ENCODE measurements at places on chromosomes 7 and 10.
A peak's percentile ranks its signal among the peaks of the same experiment; 100 is the strongest.

DNA sequence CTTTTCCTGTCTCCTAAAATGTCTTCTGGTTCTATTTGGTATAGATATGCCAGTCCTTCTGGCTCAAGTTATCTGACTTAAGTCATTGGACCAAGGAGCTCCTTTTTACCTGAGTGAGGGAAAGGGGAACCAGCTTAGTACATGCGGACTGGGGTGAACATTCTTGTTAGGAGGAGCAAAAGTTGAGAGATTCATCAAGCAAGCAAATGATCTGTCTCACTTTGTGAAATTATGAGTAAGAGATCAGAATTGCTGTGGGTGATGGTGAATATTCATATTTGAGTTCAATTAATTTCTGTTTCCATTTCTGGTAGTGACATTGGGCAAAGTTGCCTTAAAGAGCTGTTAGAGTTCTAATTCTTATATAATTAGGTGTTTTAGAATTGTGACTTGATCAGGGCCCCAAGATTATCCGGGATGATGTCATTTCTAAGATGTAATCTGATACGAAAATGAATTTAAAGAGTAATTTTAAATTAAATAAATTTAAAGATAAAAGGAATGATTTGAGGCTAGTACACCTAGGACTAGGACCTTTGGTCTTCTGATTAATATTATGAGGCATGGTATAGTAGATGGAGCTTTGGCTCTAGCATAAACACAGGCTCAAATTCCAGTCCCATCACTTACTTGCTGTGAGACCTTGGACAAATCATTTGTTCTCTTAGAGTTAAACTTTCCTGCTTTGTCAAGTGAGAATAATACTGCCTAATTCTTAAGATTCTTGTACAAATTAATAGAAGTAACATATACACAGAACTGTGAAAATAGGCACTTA lies 60.4 kb upstream of the STRIP2 start:
- no peak for DNase-seq

DNA sequence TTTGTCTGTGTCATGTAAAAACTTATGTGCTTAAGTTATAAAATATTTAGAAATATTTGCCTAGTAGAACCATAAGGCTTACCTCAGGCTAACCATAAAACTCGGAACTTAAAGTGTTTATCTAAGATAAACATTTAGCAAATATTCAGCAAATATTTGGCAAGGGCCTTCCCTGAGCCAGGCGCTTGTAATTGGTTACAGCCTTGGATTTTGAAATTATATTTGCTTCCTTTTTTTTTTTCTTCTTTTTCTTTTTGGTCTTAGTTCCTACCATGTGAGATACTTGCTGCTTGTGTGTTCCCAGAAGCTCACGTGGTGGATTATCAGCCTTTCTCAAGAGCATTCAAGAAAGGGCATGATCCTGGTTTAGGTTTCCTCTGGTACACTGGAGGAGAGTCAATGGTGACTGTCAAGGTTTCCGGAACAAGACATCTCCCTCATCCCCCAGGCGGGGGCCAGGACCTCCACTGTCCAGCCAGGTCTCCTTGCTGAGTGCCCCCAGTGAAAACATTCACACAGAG lies 5.2 kb upstream of the BRI3 start:
- no peak for DNase-seq

- no peak for DNase-seq
Measured at GRCh38 chr7:106050002-106050745, 61.9 kb downstream of the SYPL1 start.

- DNase-seq, result no peak
Measured at GRCh38 chr7:122674502-122674901, 24.4 kb downstream of the RNF133 start.

GRCh38 chr10:6498771-6499170 lies 81.3 kb downstream of the PRKCQ start:
- peak; percentile 74 for DNase-seq

DNA sequence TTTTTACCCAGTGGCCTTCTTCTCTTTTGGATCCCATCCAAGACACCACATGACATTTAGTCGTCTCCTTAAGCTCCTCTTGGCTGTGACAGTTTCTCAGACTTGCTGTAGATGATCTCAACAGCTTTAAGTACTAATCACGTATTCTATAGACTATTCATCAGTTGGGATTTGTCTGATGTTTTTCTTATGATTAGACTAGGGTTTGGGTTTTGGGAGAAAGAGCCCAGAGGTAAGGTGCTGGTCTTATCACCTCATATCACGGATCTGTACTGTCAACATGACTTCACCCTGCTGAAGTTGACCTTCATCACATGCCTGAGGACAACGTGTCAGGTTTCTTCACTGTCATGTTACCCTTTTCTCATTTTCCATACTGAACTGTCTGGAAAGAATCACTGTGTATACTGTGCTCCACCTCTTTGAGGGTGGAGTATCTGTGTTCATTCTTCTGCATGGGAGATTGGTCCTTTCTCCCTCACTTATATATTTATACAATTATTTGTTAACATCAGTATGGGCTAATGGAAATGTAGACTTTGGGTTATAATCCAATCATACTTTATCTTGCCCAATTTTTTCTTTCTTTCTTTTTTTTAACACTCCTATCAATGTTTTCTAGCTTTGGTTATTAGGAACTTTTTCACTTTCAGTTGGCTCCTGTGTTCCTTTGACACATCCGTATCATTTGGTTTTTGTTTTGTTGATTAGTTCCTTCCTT lies 6.4 kb upstream of the HKDC1 start:
- DNase-seq, result no peak

DNA sequence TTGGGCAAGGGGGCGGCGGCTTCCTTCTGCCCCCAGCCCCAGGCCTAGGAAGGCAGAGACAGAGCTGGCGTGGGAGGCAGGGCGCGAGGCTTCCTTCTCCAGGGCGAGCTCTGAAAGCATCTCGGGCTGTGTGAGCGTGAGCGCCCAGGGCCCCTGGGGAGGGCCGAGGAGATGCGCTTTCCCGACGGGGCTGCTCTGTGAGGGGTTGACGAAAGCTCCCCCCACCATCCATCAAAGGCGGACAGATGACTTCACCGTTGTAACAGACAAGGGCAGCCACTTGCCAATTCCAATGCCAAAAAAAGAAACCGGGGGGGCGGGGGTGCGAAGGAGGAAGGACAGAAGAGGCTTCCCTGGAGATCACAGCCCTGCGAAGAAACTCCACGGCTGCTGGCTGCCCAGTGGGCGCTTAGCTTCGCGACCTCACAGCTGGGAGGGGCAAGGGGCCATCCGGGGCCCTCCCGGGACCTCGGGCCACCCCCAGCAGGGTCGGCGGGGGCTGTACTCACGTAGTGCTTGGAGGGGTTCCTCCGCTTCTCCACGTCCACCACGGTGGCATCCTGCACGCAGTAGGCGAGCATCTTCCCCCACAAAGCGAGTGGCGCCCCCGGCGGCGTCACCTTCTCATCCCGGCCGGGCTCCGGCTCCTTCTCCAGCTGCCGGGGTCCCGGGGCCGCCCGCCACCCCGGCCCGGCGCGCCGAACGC lies 537 bp downstream of the SH3PXD2A start:
- DNase-seq, result no peak

GRCh38 chr10:124626759-124627380 lies 117.3 kb downstream of the FAM53B start:
- peak; percentile 63 for DNase-seq

GRCh38 chr7:38409531-38409930 lies 136.1 kb upstream of the TARP start:
- DNase-seq, result no peak

DNA sequence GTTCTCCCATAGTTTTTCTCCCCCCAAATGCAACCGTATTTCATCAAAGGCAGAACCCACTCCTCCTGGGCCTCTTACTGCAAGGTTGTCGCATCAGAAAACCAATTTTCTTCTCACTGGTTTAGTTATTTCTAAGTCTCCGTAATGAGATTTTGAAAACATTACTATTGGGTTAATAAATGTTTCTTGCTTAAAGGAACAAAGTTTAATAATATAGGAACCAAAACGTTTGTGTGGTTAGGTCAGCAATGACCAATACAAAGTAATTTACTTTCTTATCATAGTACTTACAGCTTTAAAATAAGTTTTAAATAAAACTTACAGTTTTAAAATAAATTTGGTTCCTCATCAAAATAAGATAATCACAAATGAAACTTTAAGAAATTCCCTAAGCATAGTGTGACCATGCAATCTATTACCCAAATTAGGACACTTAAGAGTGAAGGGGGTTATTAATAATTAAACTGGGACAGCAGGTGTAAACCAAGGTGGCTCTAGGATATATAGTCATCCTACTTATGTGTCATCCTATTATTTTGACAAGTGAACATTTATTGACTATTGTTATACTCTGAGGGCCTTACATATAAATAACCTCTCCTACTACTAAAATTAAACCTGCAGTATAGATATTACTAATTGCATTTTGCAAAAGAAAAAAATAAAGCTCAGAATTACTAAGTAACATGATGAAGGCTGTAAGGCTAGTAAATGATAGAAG lies 415.4 kb upstream of the LRRN3 start:
- DNase-seq, result no peak

DNA sequence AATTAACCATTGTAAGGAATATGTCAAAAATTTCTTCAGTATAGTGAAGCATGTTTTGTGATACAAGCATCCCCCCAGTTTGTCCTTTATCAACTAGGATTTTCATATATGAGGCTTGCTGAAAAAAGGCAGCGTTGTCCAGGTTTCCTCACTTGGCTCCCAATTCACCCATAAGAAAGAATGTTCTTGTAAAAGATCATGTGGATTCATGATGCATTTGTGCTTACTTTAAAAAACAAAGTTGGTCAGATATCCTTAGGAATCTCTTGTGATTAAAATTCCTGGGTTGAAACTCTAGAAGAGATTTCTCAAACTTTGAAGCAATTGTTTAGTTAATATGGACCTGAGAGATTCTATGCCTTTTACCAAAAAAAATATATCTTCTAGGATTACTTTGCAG lies 181.8 kb downstream of the KIAA1217 start:
- no peak for DNase-seq

DNA sequence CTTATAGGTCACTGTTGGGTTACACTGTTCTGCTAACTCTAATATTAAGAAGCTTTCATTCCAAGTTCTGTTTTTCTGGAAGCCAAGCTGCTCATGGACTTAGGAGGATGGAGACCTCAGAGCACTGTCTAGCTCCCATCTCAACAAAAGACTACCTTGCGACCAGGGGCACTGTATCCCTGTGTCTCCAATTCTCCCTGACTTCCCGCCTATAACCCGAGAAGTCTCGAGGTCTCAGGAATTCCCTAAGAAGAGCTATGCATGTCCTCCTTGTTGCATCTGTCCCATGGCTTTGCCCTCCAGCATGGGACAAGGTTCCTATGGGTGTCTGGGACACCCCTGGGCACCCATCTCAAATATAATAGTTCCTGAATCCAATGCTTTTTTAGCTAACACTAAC lies 31.2 kb downstream of the BTBD16 start:
- DNase-seq, result no peak

DNA sequence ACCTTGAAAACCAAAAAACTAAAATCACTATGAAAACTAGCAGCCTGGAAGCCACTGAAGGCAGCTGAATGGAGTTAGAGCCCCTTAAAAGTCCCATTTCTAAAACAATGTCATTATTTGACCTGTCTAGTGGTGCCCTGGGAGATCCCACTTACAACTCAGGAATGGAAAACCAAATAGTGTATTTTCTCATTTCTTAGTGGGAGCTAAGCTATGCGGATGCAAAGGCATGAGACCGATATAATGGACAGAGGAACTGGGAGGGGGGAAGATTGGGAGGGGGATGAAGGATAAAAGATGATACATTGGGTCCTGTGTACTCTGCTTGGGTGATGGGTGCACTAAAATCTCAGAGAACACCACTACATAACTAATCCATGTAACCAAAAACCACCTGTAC lies 9.8 kb upstream of the GIMAP2 start:
- DNase-seq, result no peak

DNA sequence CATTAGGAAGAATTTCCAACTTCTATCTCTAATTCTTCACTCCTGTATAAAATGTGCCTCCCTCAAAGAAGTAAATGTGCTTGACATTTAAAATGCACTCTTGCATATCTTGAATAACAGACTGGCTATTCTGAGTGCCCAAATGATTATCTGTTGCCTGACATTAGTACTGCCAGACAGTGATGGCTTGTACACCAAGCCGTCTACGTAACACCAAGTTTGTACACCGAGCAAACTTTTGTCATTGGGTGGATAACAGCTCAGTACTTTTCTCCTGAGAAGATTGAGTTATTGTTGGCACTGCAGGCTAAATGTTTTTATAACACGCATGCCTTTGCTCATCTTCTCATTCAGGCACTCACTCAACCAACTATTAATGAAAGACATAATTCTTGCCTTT lies 137.2 kb downstream of the DOCK4 start:
- no peak for DNase-seq

DNA sequence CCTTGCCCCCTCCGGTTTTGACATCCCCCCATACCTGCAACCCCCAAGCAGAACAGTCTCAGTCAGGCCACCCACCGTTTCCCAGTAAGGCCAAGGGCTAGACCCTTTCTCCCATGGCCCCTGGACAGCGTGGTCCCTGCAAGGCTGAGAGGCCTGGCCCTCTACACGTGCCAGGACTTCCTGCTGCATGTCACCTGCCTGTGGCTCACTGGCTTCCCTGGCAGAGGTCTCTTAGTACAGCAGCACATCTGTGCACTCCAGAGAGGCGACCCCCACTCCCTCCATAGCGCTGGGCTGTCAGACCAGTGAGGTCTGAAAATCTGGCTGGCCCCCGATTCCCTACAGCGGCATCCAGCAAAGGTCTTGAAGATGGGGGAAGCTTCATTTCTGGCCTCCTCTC lies 26.4 kb upstream of the JAKMIP3 start:
- DNase-seq, result no peak

- DNase-seq, result no peak
Measured at GRCh38 chr7:109873296-109873695, 1217.6 kb upstream of the LRRN3 start.

- no peak for DNase-seq
Measured at GRCh38 chr10:3135006-3135405, 37.6 kb downstream of the PITRM1 start.

DNA sequence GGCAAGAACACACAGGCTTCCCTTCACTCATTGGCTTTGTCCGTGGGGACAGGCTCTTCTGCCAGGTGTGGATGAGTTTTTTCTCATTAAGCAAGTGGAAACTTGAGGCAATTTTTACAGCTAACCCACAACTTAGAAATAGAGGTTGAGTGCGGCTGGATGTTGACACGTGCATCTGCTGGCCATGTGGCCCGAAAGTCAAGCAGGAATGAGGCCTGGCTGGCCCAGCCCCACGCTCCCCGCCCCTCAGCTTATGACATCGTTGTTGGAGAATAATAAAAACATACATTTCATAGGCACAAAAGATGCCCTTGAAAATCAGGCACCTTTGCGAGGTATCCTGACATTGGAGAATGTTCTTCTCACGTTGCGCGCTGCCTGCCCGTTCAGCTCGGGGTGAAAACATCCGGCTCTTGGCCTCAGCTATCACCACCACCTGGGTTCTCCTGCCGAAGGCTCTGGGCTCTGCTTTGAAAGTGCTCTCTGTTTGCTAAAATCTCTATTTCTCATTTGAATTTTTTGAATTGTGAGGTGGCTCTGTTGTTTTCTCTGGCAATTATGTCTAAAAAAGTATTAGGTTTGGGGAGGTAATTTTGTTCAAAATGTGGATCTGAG lies 310.7 kb downstream of the WDR37 start:
- DNase-seq, result no peak

- no peak for DNase-seq
Measured at GRCh38 chr7:30513762-30514161, 9.1 kb upstream of the GGCT start.
